ENCODE measurements at places on chromosomes 4 and X. TPM values are rescaled to one million over a fixed set of nuclear protein-coding genes. Genes with fewer than 3 reads are reported as not detected.
A peak's percentile ranks its signal among the peaks of the same experiment; 100 is the strongest.

VEGFC gene
- 18.6 TPM for total RNA-seq

DNA sequence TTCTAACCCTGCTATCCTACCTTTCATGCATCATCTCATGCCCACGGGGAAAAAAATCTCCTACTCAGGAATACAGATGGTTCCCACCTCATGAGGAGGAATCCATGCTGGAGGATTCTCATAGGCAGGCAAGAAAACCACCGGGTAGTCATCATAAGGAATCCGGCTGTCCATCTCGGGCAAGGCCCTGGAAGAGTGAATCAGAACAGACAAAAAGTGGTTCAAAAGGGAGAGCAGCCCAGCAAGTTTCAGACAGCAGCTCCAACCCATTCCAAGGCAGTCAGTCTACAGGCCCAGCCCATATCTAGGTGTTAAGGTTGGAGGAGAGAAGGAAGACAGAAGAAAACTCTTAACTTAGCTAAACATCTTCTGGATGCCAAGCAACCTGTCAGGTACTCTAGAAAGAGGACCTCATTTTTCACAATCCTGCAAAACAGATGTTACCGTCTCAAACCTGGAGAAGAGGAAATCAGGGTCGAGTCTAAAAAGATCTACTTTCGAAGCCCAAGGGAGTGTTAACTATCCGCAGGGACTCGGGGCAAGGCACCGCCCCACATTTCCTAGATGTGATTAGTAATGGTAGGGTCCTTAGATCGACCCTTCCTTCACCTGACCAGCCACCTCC lies 447 bp downstream of the PDZD11 start:
- H3K27me3 ChIP-seq = no peaks in the 10 kb centered on the region
- peaks cover 4% of the 10 kb centered on the region for H3K4me1 ChIP-seq
- H3K27ac ChIP-seq = peak overlapping the region; percentile 77
- DNase-seq = no peak
- H3K4me3 ChIP-seq = peak overlapping the region; percentile 51
- H3K36me3 ChIP-seq = no peaks in the 10 kb centered on the region

GRCh38 chrX:150767475-150768131 lies 74.4 kb downstream of the MTMR1 start:
- no peaks in the 10 kb centered on the region for H3K36me3 ChIP-seq
- DNase-seq = no peak
- H3K4me1 ChIP-seq = no peaks in the 10 kb centered on the region
- H3K27me3 ChIP-seq = no peaks in the 10 kb centered on the region
- H3K4me3 ChIP-seq = no peak overlapping the region

DNA sequence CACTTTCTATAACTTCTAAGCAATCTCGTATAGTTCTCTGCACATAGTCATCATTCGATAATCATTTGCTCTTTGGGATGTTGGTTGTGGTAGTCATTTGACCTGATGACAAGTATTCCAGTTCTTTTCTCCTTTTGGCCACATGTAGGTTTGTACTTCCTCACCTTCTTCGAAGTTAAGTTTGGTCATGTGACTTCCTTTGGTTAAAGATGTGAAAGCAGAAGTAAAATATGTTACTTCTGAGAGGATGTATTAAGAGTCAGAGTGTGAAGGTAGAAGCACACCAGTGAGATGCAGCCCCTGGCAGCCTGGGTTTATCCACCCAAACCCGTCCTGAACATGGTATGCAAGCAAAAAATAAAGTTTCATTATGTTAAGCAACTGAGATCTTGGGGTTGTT lies 48.9 kb upstream of the ZNF518B start:
- no peak overlapping the region for H3K27ac ChIP-seq
- no peaks in the 10 kb centered on the region for H3K36me3 ChIP-seq
- no peaks in the 10 kb centered on the region for H3K4me1 ChIP-seq
- no peak for DNase-seq
- H3K27me3 ChIP-seq = no peaks in the 10 kb centered on the region

GRCh38 chr4:167419468-167420140 lies 185.3 kb upstream of the SPOCK3 start:
- H3K4me3 ChIP-seq = no peak overlapping the region
- no peak for DNase-seq
- H3K4me1 ChIP-seq = no peaks in the 10 kb centered on the region
- H3K27ac ChIP-seq = no peak overlapping the region

- no peak overlapping the region for H3K4me3 ChIP-seq
- H3K4me1 ChIP-seq = no peaks in the 10 kb centered on the region
- no peaks in the 10 kb centered on the region for H3K36me3 ChIP-seq
- DNase-seq = no peak
Observed at GRCh38 chr4:170651786-170652185, 562.0 kb upstream of the AADAT start.

WAS gene
- total RNA-seq = 29.5 TPM

GRCh38 chr4:86181585-86181984 lies 178.3 kb downstream of the MAPK10 start:
- no peak overlapping the region for H3K4me3 ChIP-seq
- no peaks in the 10 kb centered on the region for H3K36me3 ChIP-seq
- no peak overlapping the region for H3K27ac ChIP-seq
- no peaks in the 10 kb centered on the region for H3K4me1 ChIP-seq

NWD2 gene
- 0.64 TPM for total RNA-seq

GRCh38 chr4:71229477-71230270 lies 109.1 kb upstream of the SLC4A4 start:
- DNase-seq = no peak
- no peak overlapping the region for H3K27ac ChIP-seq
- H3K36me3 ChIP-seq = no peaks in the 10 kb centered on the region

Data from ascending aorta (tissue), 2 donors.